ENCODE measurements at places on chromosomes 1 and 21. TPM values are rescaled to one million over a fixed set of nuclear protein-coding genes. Genes with fewer than 3 reads are reported as not detected.

The REG4 gene
- not detected for polyA plus RNA-seq

The FAM163A gene
- polyA plus RNA-seq: 0.06 TPM

The C8B gene
- not detected for polyA plus RNA-seq

The ADORA3 gene
- 0.81 TPM for polyA plus RNA-seq

The LCE3D gene
- not detected for polyA plus RNA-seq

The FAM3B gene
- polyA plus RNA-seq: 6.8 TPM

The LCE1A gene
- polyA plus RNA-seq: not detected

The ADAMTSL4 gene
- polyA plus RNA-seq: 66.1 TPM

The CFAP298 gene
- polyA plus RNA-seq: 20.9 TPM

The FHAD1 gene
- 0.11 TPM for polyA plus RNA-seq

The S100B gene
- 6.3 TPM for polyA plus RNA-seq

The TBX19 gene
- 0.79 TPM for polyA plus RNA-seq

The RPE65 gene
- not detected for polyA plus RNA-seq

The HES3 gene
- polyA plus RNA-seq: not detected

The FAM72B gene
- 0.30 TPM for polyA plus RNA-seq

The TTC22 gene
- 6.3 TPM for polyA plus RNA-seq

The FCRL5 gene
- polyA plus RNA-seq: not detected

The ZBTB8OS gene
- polyA plus RNA-seq: 23.4 TPM

The CYP4A22 gene
- polyA plus RNA-seq: 0.10 TPM

The CACNA1S gene
- polyA plus RNA-seq: not detected

The LCE2C gene
- not detected for polyA plus RNA-seq

The LEPR gene
- 4.8 TPM for polyA plus RNA-seq

The GJA5 gene
- polyA plus RNA-seq: 16.8 TPM

The MSH4 gene
- 0.11 TPM for polyA plus RNA-seq

The RPTN gene
- not detected for polyA plus RNA-seq

The C4BPB gene
- polyA plus RNA-seq: 0.89 TPM

The OR2T35 gene
- not detected for polyA plus RNA-seq

The ZNF593OS gene
- polyA plus RNA-seq: not detected

The RGSL1 gene
- not detected for polyA plus RNA-seq

The NTNG1 gene
- 0.07 TPM for polyA plus RNA-seq

The GPX7 gene
- polyA plus RNA-seq: 10.6 TPM

The TLCD4 gene
- polyA plus RNA-seq: 1.9 TPM

The TPTE gene
- polyA plus RNA-seq: not detected

The SDHB gene
- 122 TPM for polyA plus RNA-seq

The BARHL2 gene
- polyA plus RNA-seq: not detected

All from adipose tissue (tissue), 3 donors.